ELF-1 (cell line): ENCODE measurements at places on chromosomes 1 and 21.

GRCh38 chr1:172826096-172826741 is 167.3 kb downstream of the FASLG start:
- DNase-seq = no peak

- no peak for DNase-seq
These were observed 278.6 kb upstream of the AJAP1 start for GRCh38 chr1:4375812-4376211.

GRCh38 chr1:7930645-7931445 is 9.8 kb downstream of the TNFRSF9 start:
- no peak for DNase-seq

DNA sequence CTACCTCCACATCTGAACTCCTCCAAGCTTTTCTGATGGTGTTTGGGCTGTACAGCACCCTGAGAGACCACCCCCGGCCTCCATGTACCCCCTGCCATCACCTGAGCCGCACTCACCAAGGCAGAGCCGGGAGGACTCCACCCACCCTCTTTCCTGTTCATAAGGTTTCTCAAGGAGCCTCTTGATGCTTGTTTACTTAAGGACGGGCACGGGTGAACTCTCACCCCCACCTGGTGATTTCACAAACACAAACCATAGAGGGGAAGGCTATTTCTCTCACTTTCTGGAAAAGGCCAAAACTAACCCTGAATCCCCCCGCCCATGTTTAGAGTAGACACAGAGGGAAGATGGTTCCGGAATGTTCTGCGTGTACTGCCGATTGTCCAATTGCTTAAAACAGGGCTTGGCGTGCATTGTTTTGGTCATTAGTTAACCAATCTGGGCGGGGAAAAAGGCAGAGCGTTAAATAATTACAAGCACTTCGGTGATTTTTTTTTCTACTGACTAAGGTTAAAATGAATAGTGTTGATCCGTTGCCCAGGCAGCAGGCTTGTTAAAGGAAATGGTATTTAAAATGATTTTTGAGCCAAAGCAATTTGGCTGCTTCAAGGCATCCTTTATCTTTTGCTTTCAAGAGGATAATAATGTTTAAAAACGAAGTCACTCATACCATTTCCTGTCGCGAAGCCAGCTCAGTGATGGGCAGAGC is 279.8 kb upstream of the VAMP3 start:
- DNase-seq = no peak

- DNase-seq = no peak
These were observed 14.1 kb upstream of the IL24 start for GRCh38 chr1:206883160-206883559.

- no peak for DNase-seq
These were observed 46.3 kb downstream of the TESK2 start for GRCh38 chr1:45444609-45445131.

GRCh38 chr1:85799737-85800136 is 91.5 kb upstream of the ZNHIT6 start:
- DNase-seq = no peak

DNA sequence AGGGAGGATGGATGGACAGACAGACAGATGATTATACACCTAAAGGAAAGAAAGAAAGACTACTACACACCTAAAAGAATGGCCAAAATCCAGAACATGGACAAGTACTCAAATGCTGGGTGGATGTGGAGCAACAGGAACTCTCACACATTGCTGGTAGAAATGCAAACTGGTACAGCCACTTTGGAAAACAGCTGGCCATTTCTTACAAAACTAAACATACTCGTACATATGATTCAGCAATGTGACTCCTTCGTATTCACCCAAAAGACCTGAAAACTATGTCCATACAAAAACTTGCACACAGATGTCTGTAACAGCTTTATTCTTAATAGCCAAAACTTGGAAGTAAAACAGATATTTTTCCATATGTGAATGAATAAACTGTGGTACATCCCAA is 51.3 kb downstream of the PRPF38A start:
- no peak for DNase-seq

DNA sequence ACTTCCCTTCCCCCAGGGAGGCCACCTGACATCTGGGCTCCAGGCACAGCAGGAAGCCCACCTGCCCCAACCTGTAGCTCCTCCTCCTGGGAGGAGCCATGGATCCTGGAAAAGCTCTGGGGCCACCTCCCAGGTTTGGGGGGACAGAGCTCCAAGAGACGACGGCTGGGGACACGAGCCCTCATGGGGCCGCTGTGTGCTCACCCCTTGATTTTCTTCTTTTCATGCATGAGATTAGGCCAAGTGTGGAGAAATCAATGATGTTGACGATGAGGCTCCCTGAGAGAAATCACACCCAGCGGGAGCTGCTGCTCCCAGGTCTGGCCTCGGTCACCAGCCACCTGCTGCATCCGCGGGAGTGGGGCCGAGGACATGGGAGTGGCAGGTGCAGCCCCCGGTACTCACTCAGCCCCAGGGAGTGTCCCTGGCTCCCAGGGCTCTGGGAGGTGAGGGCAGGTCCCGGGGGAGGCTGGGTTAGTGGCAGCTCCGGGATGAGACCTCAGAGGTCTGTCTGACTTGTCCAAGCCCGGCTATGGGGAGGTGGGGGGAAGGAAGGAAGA is 8.7 kb downstream of the TNFRSF14 start:
- DNase-seq = no peak

DNA sequence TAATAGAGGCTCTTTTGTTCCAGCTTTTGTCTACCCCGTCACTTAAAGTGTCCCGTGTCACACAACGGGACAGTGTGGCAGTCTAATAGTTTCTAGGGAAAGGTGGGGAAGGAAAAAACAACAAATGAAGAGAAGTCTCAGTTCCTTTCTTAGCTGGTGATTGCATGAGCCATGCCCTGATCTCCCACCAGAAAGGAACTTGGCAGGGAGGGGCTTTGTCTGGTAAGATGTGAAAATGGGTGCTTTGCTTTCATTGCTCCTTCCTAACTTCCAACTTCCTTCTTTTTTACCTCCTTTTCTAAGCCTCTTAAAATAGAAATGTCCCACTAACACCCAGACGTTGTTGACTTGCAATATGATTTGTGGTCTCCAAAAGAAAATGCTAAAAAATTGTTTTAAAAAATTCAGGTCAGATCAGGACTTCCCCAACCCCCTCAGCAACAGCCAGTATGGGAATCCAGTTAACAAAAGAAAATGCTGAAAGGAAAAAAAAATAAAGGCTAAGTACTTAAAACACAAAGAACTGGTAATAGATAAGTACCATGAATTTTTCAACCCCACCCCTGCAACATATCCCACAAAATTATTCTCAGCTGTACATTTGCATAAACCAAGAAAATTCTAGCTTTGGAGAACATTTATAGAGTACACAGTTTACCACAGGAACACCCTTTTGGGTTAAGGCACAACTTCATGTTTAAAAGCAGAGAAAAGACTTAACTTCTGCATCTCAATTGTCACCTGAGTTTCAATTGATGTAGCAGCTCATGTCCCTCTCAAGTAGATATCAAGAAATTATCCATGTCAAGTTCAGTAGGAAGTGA is 106.2 kb downstream of the NIBAN1 start:
- no peak for DNase-seq

GRCh38 chr1:40971966-40972365 is 7.5 kb upstream of the CTPS1 start:
- no peak for DNase-seq

DNA sequence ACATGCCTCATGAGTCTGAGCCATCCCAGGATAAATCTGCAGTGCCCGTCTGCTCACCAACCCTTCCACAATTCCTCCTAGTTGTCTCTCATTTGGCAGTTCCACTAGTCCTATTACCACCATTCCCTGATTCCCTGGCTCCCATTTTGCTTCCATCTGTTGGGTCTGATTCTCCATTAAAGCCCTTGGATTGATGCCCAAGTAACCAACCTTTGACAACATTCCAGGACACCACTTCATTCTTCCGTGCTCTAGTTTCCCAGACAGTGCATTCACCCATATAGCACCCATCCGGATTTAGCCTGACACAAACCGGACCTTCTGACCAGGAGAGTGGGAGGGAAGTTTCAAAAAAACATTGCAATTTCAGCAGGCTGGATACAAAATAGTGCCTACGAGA is 189.4 kb upstream of the PALMD start:
- DNase-seq = no peak

DNA sequence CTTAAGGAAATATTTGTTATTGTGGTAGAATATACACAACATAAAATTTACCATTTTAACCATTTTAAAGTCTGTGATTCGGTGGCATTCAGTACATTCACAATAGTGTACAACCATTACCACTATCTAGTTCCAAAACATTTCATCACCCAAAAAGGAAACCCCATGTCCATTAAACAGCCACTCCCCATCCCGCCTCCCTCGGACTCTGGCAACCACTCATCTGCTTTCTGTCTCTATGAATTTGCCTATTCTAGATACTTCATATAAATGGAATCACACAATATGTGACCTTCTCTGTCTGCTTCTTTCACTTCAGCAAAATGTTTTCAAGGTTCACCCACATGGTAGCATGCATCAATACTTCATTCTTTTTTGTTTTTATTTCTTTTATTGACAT is 51.3 kb downstream of the PTP4A2 start:
- no peak for DNase-seq

- no peak for DNase-seq
These were observed 2.3 kb downstream of the RPF1 start for GRCh38 chr1:84481317-84481716.
